ENCODE measurements at places on chromosomes 1 and 21. TPM values are rescaled to one million over a fixed set of nuclear protein-coding genes. Genes with fewer than 3 reads are reported as not detected.
A peak's percentile ranks its signal among the peaks of the same experiment; 100 is the strongest.

Gene OR6K3
- not detected for total RNA-seq

Gene HSPB7
- not detected for total RNA-seq

Gene C1orf116
- not detected for total RNA-seq

Gene IL12RB2
- total RNA-seq = 3.6 TPM

Gene RIMS3
- total RNA-seq = 2.0 TPM

DNA sequence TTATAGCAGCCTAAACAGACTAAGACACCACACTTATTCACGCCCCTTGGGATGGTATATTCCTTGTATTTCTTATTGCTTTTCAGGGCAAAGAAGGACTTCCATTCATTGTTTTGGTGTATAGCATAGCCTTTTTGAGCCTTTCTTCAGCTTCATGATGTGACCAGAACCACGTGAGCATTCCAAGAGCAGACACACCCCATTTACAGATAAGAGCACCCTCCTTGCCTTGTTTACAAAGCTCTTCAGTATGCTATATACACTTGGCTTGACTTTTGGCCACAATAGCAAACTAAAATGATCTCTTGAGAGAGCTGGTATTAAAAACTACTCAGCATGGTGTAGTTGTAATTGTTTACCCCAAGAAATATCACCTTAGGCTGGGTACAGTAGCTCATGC lies 78.7 kb downstream of the PIK3R3 start:
- no peak for DNase-seq
- no peaks in the 10 kb centered on the region for H3K36me3 ChIP-seq

GRCh38 chr1:154186177-154186576 lies 5.7 kb downstream of the TPM3 start:
- H3K36me3 ChIP-seq = no peaks in the 10 kb centered on the region
- H3K4me1 ChIP-seq = peaks cover 14% of the 10 kb centered on the region
- DNase-seq = peak; percentile 56
- H3K27me3 ChIP-seq = no peaks in the 10 kb centered on the region

DNA sequence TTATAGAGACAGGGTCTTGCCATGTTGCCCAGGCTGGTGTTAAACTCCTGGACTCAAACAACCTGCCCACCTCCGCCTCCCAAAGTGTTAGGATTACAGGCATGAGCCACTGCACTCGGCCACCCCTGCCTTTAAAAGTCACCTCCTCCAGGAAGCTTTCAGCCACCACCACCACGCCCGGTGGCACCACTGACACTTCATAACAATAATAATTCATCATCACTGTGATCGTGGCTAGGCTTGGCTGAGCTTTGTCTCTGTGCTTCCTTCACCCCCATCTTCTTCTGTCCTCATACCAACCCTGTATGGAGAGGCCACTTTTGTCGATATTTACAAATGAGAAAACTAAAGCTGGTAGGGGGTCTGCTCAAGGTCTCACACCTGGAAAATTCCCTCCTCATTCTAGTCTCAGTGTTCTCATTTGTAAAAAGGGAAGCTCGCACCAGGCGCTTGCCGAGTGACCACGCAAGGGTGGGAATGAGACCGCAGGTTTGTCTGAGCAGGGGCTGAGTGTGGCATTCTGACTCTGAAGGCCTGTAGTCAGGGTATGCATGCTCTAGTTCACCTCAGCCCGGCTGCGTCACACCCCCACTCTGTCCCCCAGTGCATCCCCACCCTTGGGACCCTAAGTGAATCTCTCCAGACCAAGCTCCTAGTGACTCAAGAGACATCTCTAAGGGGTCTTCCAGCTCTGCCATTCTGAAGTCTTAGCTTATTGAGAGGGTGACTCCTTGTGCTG lies 12.9 kb upstream of the EPHA2 start:
- H3K27me3 ChIP-seq = no peaks in the 10 kb centered on the region
- H3K4me3 ChIP-seq = no peak overlapping the region
- DNase-seq = no peak
- H3K27ac ChIP-seq = no peak overlapping the region
- no peaks in the 10 kb centered on the region for H3K36me3 ChIP-seq
- H3K4me1 ChIP-seq = peaks cover 23% of the 10 kb centered on the region

DNA sequence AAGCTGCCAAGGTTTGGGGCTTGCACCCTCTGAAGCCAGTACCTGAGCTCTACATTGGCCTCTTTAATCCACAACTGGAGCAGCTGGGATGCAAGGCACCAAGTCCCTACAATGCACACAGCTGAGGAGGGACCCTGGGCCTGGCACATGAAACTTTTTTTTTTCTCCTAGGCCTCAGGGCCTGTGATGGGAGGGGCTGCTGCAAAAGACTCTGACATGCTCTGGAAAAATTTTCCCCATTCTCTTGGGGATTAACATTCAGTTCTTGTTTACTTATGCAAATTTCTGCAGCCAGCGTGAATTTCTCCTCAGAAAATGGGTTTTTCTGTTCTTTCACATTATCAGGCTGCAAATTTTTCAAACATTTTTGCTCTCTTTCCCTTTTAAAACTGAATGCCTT lies 1072.2 kb downstream of the BRINP3 start:
- H3K27me3 ChIP-seq = no peaks in the 10 kb centered on the region
- no peaks in the 10 kb centered on the region for H3K4me1 ChIP-seq
- no peak overlapping the region for H3K27ac ChIP-seq
- H3K4me3 ChIP-seq = no peak overlapping the region

DNA sequence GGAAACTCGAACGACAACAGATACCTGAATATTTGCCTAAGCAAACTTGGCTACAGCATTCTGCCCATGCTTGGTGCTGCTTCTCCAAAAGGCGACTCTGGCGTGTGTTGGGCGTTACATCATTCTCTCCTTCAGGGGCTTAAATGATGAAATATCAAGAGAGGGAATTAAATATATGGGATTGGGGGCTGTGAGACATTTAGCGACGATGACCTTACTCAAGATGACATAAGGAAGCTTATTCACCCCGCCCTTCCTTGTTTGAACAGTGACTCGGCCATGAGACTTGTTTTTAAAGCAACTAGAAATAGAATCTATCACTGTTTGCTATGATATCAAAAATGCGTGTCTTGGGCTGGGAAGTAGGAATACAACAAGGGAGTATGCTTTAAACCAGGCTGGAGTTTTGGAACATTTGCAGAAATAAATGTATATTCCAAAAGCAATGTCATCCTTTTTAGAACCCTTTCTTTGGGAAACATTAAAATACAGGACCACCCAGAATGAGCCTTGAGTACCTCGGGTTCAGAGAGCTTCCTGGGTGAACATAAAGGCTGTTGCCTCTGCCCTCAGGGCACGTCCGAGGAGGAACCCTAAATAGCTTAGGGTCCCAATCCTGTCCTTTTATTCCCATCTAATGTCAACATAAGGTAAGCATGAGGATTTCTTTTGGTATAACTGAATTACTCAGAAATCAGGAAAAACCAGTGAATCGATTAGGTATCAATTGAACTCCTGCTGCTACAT lies 123.3 kb upstream of the SLC45A1 start:
- no peaks in the 10 kb centered on the region for H3K27me3 ChIP-seq
- H3K36me3 ChIP-seq = no peaks in the 10 kb centered on the region
- H3K4me3 ChIP-seq = no peak overlapping the region
- H3K4me1 ChIP-seq = peaks cover 20% of the 10 kb centered on the region
- no peak for DNase-seq
- H3K27ac ChIP-seq = no peak overlapping the region

- H3K27ac ChIP-seq = no peak overlapping the region
- no peak for DNase-seq
- H3K4me1 ChIP-seq = no peaks in the 10 kb centered on the region
These were observed 236.6 kb downstream of the DSCAM start for GRCh38 chr21:40610345-40610744.

- no peak overlapping the region for H3K4me3 ChIP-seq
- H3K36me3 ChIP-seq = peaks cover 28% of the 10 kb centered on the region
- no peak overlapping the region for H3K27ac ChIP-seq
- no peaks in the 10 kb centered on the region for H3K27me3 ChIP-seq
- DNase-seq = no peak
These were observed 23.7 kb downstream of the MKNK1 start for GRCh38 chr1:46580140-46580903.

- peak overlapping the region; percentile 53 for H3K27ac ChIP-seq
- H3K4me1 ChIP-seq = peaks cover 13% of the 10 kb centered on the region
- H3K36me3 ChIP-seq = no peaks in the 10 kb centered on the region
- peak overlapping the region; percentile 84 for H3K4me3 ChIP-seq
- no peak for DNase-seq
These were observed 771 bp upstream of the RAD54L start for GRCh38 chr1:46246548-46247435.

DNA sequence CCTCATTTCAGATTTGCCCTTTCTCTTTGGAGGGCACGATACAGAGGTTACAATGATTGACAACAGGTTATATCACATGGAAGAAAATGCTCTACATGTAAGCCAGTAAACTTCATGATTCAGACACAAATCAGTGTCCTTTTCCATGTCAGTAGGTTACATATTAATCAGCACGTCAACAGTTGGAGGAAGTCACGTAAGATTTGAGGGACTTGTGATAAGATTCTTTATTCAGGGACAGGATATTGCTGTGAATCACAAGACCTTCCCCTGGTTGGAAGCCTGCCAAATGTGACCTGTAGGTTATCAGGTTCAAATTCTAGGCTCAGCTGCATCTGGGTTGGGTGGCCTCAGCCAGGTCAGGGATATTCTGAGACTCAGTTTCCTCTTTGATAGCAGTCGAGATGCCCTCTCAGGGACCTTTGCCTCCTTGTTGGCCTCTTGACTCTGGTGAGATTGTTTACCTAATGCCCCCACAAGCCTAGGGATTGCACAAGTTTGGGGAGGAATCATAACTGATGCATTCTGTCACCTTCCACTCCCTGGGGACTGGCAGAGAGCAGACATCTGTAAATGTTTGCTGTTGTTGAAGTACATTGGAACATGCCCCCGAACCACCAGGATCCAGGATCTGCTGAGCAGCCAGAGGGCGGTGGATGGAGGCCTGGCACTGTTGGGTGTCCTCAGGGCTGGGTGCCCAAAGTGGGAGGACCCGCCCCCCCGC lies 31.9 kb downstream of the SERINC2 start:
- H3K27ac ChIP-seq = no peak overlapping the region
- no peaks in the 10 kb centered on the region for H3K27me3 ChIP-seq
- no peaks in the 10 kb centered on the region for H3K36me3 ChIP-seq
- no peak overlapping the region for H3K4me3 ChIP-seq
- DNase-seq = no peak

DNA sequence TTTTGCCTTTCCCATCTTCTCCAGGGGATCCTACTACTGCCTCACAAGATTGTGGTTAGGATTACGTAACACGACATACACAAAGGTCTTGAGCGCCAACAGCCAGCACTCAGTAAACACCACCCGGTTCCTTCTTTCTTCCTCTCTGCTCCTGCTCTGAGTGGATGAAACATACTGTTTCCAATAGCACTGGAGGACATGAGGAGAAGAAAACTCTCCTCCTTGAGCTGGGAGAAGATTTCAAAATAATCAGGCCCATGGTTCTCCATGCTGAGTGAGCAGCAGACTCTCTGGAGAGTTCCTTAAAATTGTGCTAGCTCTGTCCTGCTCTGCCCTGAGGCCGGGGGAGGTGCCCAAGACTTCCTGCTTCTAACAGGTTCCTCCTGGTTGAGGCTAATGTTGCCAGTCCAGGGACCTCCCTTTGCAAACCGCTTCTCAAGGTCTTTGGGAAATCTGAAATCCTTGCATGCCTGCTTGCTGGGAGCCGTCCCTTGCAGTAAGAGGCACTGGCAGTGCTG lies 29.4 kb upstream of the MX1 start:
- no peaks in the 10 kb centered on the region for H3K4me1 ChIP-seq
- no peak for DNase-seq
- H3K36me3 ChIP-seq = peaks cover 55% of the 10 kb centered on the region
- H3K4me3 ChIP-seq = no peak overlapping the region
- H3K27ac ChIP-seq = no peak overlapping the region

DNA sequence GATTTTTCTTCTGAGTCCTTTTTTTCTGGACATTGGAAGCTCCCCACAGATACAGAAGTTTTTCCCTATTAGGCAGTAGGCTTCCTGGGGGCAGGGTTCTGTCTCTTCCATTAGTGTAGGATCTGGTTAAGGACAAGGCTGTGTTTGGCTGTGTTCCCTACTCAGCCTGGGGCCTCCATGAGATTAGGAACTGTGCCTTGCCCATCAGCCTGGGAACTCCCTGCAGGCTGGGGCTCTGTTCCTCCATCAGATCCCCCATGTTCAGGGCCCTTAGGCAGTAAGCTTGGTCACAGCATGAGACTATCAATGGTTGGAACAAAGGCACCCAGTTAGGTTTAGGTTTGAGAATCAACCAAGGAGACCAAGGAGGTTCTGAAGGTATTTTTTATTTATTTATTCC lies 22.7 kb downstream of the NAV1 start:
- H3K27ac ChIP-seq = no peak overlapping the region
- no peak overlapping the region for H3K4me3 ChIP-seq
- no peaks in the 10 kb centered on the region for H3K36me3 ChIP-seq
- no peaks in the 10 kb centered on the region for H3K27me3 ChIP-seq

GRCh38 chr1:52368383-52369172 lies 2.6 kb upstream of the CC2D1B start:
- no peaks in the 10 kb centered on the region for H3K27me3 ChIP-seq
- peak; percentile 62 for DNase-seq
- H3K4me3 ChIP-seq = no peak overlapping the region
- peaks cover 28% of the 10 kb centered on the region for H3K4me1 ChIP-seq

DNA sequence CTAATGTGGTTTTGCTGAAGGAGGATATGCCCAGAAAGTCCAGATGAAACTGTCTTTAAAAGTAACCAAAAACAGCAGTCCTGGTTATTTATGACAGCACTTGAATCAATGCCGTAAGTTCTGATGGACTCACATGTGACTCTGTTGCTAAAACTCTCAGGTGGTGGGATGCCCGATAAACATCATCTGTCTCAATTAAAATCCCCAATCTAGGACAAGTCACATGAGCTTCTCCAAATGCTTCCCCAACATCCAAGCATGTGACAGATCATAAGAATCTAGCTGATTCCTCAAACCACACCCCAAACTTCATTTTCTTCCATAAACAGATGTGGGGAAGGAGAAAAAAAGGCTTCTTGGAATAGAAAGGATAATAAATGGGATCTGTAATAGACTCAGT lies 786 bp upstream of the CTSK start:
- H3K4me1 ChIP-seq = no peaks in the 10 kb centered on the region
- no peak overlapping the region for H3K4me3 ChIP-seq
- no peaks in the 10 kb centered on the region for H3K27me3 ChIP-seq
- H3K36me3 ChIP-seq = peaks cover 21% of the 10 kb centered on the region
- DNase-seq = no peak

DNA sequence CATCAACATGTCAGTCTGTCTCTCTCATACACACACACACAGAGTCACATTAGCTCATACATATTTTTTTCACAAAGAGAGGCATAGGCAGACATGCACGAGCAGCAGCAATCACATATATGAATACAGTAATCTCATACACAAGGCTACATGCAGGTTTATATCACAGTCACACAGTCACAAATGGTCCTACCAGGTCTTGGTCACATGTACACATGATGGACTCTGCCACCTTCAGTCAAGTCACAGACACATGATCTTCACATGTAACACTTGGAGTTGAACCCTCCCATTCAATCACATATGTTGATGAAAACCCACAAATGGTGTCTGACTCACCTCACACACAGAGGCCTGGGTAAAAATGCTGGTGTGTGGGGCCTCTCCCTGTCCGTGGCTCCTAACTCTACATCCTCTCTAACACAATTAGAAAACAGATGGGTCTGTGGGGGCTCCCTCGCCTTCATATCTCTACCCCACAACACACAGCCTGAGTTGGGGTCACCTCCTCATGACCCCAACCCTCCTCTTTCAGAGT lies 27.9 kb downstream of the RIMS3 start:
- H3K36me3 ChIP-seq = no peaks in the 10 kb centered on the region
- no peak for DNase-seq
- H3K27me3 ChIP-seq = no peaks in the 10 kb centered on the region
- H3K4me3 ChIP-seq = no peak overlapping the region

Measured in CD4-positive, alpha-beta memory T cell (primary cell).